ENCODE measurements at places on chromosomes 5 and 9. TPM values are rescaled to one million over a fixed set of nuclear protein-coding genes. Genes with fewer than 3 reads are reported as not detected.

- DNase-seq = no peak
Observed at GRCh38 chr5:643351-643801, 31.2 kb downstream of the CEP72 start.

MED10 gene
- polyA plus RNA-seq = 35.2 TPM

- no peak for DNase-seq
Observed at GRCh38 chr9:113594484-113595299, 131.2 kb downstream of the RGS3 start.

DNA sequence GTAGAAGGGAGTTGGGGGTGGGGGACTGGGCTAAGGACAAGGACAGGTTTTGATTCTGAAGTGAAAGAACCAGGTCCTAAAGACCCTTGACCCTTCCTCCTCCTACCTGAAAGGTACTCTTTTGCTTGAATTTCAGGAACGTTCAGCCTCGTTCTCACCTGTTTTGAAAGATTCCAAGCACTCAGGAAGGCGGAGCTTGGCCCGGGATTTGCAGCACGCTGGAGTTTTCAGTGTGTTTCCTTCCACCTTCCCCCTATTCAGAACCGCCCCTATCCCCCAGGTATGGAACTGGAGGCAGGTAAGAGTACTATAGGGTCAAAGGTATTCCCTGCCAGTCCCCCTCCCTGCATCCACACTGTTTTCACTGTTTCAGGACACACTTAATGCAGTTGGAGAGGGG lies 7.1 kb downstream of the EGR1 start:
- no peak for DNase-seq

DNA sequence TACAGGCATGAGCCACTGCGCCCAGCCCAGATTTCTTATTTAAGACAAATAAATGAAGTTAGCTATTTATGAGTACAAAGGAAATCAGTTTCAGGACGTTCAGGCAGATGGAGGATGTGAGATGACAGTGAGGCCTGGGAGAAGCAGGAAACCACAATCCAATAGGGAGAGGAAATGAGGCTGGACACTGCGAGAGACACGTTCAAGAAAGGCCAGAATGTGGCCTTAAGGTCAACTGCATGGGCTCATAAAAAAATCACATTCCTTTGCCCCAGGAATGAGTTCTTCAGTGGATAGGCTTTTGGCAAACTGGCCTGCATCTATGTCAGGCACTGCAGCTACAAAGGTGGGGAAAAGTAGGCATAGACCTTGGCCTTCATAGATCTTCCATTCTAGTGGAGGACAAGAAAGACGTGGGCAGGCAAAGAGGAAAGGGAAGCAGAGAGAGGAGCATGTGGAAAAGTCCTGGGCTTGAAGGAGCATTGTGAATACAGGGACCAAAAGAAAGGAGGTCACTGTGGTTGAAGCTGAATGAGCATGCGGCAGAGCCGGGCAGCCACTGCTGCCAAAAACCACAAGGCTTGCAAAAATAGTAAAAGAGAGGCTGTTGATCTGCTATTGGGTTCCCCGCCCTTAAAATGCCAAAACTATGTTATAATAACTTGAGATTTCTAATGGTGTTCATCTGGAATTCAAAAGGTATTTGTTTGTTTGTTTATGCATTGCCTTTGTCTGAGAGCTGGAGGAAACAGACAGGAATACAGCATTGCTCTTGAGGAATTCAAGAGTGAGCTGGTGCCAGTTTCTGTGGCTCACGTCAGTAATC lies 133.0 kb downstream of the GNA14 start:
- no peak for DNase-seq

- no peak for DNase-seq
Observed at GRCh38 chr9:79196606-79197005, 375.2 kb upstream of the TLE4 start.

DNA sequence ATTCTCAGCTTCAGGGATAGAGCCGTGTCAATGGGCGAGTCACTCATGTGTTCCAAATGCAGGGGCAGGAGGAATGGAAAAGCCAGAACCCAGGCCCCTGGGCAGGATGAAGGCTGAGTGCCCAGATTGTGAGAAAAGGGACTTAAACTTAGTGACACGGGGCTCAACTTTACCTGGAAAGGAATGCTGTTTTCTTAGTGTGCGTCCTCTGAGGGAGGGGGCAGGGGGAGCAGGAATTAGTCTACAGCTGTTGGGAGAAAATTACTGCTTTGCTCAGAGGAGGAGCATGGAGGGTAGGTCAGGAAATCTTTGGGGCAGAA lies 14.6 kb downstream of the HK3 start:
- DNase-seq = no peak

GRCh38 chr5:178365501-178366440 lies 133.2 kb upstream of the PHYKPL start:
- no peak for DNase-seq

DNA sequence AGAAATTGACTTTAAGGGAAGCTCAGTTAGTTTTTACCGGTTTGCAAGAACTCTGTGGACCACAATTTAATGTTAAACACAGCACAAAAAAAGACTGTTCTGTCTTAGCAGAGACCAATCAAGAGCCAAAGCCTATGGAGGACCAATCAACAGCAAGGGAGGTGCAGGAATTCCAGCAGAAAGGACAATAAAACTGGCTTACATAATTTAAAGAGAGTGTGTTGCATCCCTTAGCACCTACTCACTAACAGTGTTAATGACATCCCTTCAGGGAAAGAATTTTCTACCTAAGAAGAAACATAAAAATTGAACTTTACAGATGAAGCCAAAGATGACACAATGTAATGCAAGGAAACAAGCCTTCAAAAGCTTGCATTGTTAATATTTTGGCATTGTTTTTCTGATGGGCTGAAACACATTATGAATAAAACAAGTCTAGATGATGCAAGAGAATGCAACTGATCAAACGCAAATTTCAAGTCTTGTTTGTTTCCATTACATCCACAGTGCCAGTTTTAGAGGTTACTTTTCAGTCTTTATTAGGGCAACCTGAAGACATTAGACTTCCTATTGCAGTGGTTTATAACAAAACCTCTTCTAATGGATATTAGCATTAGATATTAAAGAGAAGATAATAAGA lies 111.3 kb upstream of the FST start:
- DNase-seq = no peak

- no peak for DNase-seq
Observed at GRCh38 chr9:63859475-63860215, 1425.4 kb downstream of the FOXD4L5 start.

DNA sequence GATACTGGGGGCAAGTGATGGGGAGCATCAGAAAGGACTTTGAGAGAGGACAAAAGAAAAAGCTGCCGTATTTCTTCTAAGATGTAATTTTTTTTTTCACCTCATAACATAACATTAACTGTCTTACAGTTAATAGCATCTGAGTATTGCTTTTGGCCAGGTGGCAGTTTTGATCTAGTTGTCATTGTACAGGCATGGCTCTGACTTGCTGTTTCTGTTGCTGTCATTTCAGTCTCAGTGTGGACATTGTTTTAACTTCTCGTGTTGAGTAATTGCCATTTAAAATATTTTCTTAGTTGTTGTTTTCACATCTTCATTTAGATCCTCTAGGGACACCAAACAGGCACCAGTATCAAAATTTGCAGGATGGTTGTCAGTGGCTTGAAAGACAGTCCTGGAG lies 12.4 kb downstream of the SMAD5 start:
- no peak for DNase-seq

PCDH1 gene
- polyA plus RNA-seq = 23.9 TPM

TMOD1 gene
- 1.4 TPM for polyA plus RNA-seq

DNA sequence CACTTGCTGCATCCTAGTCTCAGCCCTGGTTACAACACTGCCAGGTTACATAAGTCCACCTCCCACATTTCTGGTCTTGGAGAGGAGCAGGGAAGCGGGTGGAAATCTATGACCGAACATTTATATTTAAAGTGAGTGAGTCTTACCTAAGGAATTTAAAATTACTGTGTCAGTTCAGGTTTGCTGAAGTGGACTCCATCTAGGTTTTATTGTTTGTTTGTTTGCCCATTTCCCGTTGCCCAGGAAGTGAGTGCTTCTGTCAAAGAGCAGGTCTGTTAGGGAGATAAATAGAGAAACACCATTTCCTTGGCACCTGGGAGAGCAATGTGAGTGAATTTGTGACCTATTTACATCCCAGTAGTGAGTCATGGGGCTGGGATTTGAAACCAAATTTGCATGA lies 179.5 kb downstream of the KIF4B start:
- DNase-seq = no peak

DNA sequence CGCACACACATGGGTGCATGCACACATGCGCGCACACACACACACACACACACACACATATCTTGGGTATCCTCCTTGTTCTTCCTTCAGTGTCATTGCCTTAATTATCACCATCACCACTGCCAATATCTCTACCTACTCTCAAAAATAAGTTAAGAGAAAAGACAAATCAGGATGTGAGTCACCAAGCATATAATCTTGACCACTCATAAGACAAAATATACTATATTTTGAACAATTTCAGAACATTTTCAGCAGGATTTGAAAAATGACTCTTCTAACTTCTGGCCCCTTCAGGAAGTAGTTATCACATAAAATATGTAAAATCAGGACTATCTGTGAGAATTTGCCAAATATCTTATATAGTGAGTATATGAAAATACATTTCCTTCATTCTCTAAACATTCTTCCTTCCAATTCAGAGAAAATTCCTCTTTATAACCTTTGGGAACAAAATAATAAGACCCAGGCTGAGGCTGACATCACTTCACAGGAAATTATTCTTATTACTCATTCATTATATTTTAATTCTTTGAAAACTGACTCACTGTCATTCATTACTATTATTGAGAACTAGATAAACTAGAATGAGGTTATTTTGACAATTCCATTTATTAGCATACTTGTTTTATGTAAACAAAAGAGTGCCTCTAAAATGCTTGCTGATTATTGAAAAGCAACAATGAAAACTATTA lies 772.0 kb upstream of the ACO1 start:
- no peak for DNase-seq
